ENCODE measurements at places on chromosomes 12 and 14.

DNA sequence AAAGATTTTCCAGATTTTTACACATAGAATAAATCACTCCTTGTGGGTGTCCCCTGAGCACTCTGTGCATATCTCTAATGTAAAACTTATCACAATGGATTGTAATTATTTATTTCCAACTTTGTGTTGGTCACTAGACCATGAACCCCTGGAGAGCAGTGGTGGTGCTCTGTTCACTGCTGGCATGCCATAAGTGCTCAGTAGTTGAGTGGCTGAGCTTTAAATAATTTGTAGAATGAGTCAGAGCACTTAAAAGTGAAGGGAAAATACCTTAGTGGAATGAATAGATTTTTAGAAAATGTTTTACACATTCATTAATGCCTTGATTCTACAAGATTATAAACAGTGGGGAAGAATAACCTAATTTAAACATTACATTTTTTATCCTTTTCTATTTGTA is 6.3 kb downstream of the MGAT4C start:
- DNase-seq: no peak

GRCh38 chr14:104893435-104894207 is 28.6 kb downstream of the CEP170B start:
- no peak for DNase-seq

GRCh38 chr14:104385531-104386101 is 193.9 kb upstream of the C14orf180 start:
- no peak for DNase-seq

- no peak for DNase-seq
Observed at GRCh38 chr12:113384778-113385177, 18.9 kb downstream of the SDS start.

DNA sequence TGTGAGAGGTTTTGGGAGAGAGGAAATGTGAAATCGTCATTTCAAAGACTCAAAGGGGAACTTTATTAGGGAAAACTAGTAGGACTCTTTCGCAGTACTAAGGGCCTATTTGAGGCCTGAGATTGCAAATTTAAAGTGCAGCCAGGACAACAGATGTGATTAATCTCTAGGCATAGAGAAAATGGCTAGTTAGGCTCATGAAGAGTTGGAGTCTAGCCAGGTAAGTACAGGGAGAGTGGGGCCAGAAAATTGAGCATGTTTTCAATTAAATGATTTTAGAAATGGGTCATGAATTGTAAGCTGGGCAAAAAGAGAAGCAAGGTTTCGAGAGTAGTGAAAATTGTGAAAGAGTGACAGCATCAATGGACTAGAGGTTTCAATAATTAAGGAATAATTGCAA is 91.9 kb upstream of the LMNTD1 start:
- DNase-seq: no peak

DNA sequence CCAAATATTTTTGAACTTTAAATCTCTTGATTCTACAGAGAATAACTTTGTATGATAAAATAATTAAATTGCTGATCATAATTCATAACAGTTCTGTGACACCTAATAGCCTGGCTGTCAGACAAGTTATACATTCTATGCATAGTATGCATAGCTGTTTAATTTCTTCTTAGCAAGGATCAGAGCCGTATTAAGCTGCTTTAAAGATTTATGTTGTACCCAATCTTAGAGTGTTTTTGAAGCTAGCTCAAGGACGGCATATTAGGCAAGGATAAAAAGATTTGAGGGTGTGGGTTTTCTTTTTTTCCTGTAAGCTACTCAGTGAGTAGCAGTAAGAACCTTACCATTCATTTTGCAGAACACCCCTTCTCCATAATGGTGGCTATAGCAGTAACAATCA is 45.9 kb downstream of the SLC17A8 start:
- DNase-seq: no peak

DNA sequence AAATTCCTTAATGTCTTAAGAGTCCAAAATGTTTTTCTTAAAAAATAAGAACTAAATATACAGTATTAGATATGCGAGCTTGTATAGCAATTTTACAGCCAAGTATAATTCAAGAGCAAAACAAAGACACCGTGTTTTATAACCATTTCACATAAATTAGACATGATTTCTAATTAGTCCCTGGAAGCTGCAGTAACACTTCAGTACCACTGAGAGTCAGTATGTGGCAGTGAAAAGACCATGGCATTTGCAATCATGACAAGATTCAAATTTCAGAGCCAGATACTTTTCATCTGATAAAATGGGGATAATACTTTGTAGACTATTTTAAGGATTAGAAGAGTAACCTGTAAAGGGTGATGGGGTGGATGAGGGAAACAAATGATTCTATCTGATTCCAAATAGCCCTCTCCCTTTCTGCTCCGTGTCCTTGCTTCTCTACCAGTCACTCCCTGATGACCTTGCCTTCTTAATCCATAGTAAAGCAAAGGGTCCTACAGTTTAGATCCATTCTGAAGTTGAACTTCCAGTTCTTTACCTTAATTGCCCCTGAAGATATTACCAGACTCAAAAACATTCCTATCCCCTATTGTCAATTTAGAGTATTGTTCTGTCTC is 145.4 kb upstream of the ABCD2 start:
- no peak for DNase-seq

- no peak for DNase-seq
Observed at GRCh38 chr12:130192642-130193345, 30.5 kb downstream of the FZD10 start.

- DNase-seq: no peak
Observed at GRCh38 chr12:60191676-60192359, 596.0 kb downstream of the SLC16A7 start.

DNA sequence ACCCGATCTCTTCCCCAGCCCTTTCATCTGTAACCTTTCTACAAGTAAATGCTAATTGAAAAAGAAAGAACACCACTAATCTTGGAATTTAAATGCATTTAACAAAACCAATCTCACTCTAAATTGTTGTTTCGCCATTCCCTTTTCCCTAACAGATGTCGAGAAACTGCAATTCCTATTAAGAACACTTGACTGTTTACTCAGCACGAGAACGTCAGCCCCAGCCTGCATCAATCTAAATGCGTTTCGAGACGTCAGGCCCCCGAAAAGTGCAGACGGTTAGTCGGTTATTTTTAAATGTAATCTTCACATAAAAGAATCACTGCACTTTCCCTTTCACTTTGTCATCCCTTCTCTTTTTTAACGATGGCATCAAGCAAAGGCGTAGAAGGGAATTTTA is 837.6 kb downstream of the VRK1 start:
- DNase-seq: no peak

DNA sequence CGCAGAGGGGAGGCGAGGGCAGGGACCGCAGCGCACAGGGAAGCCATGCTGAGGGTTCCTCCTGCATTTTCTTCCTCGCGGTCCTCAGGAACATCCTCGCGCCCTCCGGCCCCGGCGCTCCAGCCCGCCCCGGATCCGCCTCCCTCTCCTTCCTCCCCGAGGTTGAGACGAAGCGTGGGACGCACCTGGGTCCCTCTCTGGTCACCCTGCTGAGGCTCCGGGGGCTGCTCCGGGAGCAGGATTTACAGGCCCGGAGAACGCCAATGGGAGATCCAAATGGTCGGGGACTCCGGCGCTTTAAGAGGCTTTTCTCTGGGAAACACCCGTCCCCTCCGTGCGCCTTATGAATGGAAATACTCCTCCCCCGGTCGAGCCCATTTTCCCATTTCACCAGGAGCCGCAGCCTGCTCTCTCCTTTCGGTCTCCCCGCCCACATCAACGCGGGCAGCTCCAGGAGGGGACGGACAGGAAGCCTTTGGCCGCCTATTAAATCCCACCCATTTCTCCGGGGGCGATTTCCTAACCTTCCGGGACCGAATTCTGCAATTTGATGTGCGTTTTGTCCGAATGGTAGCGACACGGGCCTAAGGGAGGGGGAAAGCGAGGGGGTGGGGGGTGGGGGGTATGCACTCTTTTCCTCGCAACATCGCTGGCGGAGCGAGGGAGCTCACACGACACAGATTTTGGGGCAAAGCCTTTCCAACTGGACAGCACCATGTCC is at the start of gene UNC79:
TSS of gene UNC79 (plus strand) at position 625 of the 721 bp plus-strand sequence. CDS start at position 716, 91 bp downstream.
- DNase-seq: no peak

Measured in effector memory CD8-positive, alpha-beta T cell (primary cell).